ENCODE measurements at places on chromosomes 1 and 21.

DNA sequence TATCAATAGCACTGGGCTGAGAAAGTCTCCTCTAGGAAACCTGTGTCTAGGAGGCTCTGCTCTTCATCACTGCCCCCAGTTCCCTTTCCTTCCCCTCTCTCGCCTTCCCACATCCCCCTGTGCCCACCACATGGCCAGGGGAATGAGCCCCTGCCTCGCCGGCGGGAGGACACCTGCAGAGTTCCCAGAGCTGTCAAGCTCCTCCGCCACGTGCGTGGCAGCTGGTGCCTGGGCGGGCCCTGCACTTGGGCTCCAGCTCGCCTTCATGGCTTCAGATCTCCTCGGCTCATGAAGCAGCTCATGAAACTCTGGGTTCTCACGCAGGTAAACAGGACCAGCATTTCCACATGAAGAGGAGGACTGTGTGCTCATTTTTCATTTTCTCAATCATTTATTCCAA is 62.8 kb downstream of the SIM2 start:
- no peak for DNase-seq

DNA sequence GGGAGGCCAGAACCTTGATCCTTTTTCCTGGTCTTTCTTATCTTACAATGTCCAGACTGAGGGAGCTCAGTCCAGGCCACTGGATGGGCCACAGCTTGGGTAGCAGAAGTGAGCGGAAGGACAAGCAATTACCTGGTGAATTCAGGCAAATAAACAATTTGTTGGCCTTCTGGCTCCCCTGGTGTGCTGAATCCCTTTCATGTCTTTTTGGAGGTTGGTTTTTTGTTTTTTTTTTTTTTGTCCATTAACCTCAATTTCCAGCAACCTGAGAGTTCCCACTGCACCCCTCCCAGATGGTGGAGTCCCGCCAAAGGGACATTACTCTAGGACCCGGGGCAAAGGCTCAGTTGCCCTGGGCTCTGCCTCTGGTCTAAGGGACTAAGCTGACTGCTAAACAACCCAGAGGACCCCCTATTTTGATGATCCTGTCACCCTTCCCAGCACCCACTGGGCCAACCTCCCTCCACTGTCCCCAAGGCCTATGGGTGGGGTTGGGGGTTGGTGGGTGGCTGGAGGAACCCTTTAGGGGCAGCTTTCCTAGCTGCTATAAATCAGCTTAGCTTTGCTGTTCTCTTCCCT is 85.5 kb downstream of the KCND3 start:
- DNase-seq = no peak

DNA sequence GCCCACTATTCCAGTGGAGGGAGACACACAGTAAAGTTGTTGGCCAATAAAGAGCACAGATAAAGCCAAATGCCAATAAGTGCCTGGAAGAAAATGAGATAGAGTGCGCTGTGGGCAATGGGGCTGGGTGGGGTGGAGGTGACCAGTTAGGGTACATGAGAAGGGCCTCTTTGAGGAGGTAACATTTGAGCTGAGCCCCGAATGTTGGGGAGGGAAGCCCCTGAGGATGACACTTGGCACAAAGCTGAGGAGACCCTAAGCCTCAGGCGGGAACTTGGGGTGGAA is 979 bp downstream of the S100A9 start:
- no peak for DNase-seq

DNA sequence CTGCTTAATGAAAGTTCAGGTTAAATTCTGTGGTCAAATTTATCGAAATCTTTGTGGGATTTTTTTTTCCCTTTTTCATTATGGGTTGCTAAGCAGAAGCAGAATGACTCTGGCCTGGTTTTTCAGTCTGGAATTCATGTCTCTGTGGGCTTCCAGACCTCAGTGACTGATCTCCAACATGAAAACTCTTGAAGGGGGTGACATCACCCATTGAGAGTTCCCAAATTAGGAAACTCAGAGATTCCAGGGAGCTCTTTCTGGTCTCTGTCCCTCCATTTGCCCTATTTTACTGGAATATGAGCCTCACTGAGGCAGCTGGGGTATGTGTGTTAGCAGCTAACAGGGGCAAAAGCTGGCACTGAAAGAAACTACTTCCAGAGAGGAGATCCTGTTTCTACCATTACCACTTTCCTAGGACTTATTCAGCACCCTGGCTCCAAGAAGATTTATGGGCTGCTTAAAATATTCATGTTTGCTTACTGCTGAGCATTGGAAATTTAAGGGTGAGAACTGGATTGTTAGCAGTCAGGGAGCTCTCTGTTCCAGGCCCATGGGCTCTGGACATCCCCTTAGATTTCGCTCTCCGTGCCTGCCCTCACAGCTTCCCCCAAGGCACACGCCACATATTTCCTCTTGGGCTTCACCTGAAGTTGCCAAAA is 203.4 kb upstream of the SPAG17 start:
- DNase-seq = no peak

- DNase-seq = no peak
Observed at GRCh38 chr1:93876244-93876643, 2.8 kb downstream of the DNTTIP2 start.

GRCh38 chr1:183735069-183735860 is 69.7 kb upstream of the RGL1 start:
- DNase-seq = no peak

GRCh38 chr1:20108366-20109123 is 10.8 kb downstream of the PLA2G2D start:
- DNase-seq = no peak

DNA sequence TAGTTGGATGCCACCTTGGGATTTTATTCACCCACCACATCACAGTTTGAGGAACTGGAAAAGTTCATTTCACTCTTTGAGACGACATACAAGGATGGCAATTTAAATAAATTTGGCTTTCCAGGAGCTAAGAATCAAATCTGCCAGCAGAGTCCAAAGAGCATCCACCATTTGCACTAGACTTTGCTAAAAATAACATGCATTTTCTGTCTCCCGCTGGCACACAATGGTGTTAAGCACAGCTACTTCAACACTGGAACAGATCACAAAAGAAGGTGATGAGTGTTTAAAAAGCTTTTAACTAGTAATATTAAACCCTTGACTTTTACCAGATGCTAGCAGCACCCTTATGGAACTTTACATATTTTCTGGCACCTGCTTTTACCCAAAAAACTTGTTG is 44.6 kb downstream of the MAEL start:
- DNase-seq = no peak

GRCh38 chr1:21278208-21278859 is 11.9 kb downstream of the ECE1 start:
- DNase-seq = no peak

- no peak for DNase-seq
Observed at GRCh38 chr1:71649608-71650007, 568.8 kb upstream of the ZRANB2 start.

- no peak for DNase-seq
Observed at GRCh38 chr1:22527555-22528296, 35.6 kb upstream of the EPHA8 start.

DNA sequence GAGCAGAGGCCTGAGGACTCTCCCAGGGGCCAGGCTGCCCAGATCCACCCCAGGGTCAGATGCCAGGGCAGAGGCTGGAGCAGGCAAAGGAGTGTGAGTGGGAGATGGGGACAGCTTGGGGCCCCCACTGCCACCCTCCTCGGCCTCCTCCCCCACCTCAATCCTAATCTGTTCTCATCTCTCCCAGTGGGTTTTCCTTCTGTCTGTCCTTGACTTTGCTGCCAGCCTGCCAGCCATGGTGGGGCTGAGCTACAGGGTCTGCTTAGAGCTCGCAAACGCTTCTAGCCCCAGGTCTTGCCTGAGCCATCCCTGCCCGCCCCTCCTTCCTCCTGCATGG is 65.3 kb downstream of the MEGF6 start:
- DNase-seq = no peak

GRCh38 chr1:109159326-109159725 is 45.4 kb downstream of the ELAPOR1 start:
- no peak for DNase-seq

DNA sequence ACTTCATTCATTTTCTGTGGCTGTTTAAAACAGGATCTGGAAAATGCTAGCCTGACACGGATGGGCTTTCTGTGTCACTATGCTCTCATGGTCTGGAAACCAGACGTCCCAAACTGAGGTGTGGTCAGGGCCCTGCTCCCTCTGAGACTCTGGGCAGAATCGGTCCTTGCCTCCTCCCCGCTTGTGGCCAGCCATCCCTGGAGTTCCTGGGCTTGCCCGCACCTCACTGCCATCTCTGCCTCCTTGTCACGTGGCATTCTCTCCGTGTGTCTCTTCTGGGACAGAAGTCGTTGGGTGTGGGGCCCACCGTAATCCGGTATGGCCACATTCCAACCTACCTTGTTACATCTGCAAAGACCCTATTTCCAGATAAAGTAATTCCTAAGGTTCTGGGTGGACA is 10.1 kb upstream of the ACTRT2 start:
- DNase-seq = no peak

DNA sequence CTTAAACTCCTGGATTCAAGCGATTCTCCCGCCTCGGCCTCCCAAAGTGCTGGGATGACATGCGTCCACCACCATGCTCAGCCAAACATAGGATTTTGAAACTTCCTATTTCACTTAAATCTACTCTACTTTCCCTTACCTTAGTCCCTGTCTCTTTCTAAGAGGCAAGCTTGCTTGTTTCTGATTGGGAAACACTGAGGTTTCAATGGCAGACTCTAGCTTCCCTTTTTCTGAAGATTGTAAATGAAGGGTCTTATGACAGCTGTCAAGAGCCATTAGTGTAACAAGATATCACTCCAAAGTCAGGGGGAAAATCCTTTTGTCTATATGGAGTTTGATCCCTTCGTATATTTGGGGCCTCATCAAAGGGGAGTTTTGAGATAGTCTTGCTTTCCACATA is 23.5 kb upstream of the LMO4 start:
- DNase-seq = no peak

- no peak for DNase-seq
Observed at GRCh38 chr1:29668551-29669157, 432.3 kb downstream of the PTPRU start.

DNA sequence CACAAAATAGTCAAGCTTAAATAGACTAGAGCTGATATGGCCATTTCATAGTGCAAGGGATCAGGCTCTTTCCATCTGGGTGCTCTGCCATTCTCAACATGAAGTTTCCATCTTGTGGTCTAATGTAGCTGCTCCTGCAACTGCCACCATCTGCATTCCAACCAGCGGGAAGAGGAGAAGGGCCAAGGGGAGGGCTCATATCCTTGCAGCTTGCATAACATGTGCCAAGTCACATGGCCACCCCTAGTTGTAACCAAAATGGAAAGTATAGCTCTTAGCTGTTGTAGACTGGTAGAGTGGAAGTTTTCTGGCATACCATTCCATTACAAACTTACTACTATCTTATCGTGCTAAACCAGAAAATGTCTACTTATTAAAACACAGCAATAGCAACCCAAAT is 38.9 kb upstream of the IVNS1ABP start:
- no peak for DNase-seq

Measured in HTR-8/SVneo (cell line).